OCI-M1 (cell line): ENCODE measurements at places on chromosomes 6 and 20.

DNA sequence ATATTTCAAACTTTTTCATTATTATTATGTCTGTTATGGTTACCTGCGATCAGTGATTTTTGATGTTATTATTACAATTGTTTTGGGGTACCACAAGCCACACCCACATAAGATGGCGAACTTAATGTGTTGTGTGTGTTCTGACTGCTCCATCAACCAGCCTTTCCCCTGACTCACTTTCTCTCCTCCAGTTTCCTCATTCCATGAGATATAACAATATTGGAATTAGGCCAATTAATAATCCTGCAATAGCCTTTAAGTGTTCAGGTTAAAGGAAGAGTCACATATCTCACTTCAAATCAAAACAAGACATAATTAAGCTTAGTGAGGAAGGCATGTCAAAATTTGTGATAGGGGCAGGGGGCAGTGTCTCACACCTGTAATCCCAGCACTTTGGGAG is 16.3 kb upstream of the POPDC3 start:
- DNase-seq: no peak

DNA sequence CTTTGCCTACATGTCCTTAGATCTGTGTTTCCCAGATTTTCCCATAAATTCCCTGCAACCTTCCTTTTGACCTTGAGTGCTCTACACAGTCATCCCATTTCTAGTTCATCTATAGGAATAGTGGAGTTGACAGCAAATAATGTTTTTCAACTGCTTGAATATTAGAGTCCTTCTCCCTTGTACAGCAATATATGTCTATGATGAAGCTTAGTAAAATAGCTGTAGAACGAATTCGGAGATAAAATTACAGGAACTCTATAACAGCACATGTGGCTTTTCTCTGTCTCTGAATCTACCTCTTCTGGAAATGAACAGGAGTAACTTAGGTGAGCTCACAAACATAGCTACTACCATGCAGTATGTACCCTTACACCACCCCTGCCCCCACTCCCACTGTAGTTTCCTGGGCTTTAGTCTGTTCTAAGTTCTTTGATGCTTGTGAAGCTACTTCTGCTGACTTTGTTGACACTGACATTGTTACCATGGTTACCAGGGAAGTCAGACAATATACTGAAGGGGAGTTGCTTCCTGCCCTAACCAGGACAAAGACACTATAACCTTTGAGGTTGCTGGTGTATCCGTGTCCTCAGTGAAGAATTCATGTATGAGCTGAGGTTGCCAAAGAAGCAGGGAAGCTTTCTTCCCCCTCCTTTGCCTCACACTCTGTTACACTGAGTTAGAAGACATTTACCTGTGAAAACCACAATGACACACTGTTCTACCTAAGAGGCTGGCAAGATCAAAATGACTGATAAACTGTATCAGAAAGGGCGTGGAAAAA is 35.8 kb upstream of the SHLD1 start:
- no peak for DNase-seq

DNA sequence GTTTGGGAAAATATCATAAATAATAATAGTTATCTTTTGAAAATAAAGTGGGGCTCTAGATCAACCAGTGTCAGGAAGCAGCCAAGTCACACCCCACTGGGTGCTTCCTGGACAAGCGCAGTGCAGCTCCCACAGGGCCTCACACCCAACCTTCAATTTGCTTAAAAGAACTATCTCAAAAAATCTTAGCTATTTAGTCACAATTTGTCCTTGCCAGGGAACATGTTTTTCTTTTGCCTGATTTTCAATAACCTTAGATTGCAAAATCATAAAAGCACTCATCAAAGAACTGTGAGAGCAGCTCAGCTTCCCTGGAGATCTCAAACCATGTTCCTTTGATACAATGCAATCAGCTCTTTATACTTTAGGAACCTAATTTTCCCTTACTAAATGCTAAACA is 1.6 kb upstream of the NCOA7 start:
- no peak for DNase-seq

GRCh38 chr20:24991897-24992486 is 559 bp downstream of the APMAP start:
- peak; percentile 39 for DNase-seq

DNA sequence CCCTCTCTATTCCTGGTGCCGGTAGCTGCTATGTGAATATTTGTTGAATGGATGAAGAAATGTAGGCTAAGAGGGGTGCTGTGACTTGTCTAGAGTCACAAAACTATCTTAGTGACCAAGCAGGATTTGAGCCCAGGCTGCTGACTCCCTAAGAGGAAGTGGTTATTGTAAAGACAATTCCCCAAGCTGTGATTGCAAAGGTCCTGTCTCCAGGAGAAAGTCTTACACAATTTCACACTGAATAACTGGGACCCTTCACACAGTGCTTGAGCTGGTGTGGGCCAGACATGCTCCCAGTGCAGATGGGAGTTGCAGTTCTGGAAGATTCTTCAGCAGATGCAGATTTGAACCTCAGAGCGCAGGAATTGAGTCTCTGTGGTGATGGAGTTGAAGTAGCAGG is 38.1 kb downstream of the IYD start:
- peak; percentile 30 for DNase-seq
